ENCODE measurements at places on chromosomes 7 and 10.

- no peak for DNase-seq
These were observed 22.1 kb downstream of the HSPA12A start for GRCh38 chr10:116720241-116720643.

DNA sequence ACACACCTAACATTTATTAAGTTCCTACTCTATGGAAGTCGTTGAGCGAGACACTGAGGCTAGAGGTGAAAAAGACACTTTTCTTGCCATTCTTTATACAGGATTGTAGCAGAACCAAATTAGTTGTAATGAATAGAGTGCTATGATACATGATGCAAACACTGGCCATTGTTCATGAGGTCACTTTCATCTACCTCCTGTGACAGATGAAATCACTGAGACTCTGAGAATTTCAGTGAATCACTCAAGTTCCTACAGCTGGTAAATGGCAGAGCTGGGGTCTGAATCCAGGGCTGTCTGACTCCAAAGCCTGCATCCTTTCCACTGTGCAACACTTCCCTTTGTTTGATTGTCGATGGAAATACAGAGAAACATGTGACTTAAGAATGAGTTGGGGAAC is 657.6 kb downstream of the LRMDA start:
- DNase-seq = no peak

DNA sequence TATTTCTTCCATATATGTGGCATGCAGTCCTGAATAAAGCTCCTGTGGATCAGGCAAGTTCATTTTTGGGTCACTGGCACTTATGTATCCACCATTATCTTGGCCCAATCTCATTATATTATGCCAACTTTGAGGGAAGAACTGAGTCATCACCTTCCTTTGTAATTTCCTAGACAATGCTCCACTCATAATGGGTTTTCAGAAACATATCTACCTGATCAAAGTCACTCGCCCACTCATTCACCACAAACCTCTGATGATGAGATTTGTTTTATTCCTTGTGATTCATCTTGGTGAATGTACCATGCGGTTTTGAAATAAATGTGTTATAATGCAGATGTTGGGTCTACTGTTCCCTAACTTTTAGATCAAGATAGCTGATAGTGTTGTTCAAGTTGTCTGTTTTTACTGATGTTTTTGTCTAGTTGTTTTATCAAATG is 525.8 kb downstream of the KIF20B start:
- no peak for DNase-seq

DNA sequence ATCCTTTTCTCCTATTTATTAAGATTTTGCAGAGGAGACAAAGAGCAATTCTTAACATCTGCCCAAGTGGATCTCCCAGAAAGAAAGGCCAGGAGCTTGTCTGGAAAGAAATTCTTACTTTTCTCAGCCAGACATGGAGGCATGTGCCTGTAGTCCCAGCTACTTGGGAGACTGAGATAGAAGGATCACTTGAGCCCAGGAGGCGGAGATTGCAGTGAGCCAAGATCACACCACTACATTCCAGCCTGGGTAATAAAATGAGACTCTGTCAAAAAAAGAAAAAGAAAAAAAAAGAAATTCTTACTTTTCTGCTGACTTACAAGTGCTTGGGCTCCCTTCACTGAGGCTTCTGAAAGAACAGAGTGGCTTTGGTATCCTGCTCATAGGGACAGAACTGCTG is 2.4 kb upstream of the CYP3A43 start:
- DNase-seq = no peak

DNA sequence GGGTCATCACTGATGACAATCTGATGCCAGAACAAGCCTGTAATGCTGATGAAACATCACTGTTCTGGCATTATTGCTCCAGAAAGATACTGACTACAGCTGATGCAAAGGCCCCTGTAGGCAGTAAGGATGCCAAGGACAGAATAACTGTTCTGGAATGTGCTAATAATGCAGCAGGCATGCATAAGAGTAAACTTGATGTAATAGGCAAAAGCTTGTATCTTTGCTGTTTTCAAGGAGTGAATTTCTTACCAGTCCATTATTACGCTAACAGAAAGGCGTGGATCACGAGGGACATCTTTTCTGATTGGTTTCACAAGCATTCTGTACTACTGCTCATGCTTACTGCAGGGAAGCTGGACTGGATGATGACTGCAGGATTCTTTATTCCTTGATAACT is 18.7 kb downstream of the LCOR start:
- DNase-seq = no peak

GRCh38 chr7:30965372-30965771 is 1.6 kb downstream of the GHRHR start:
- DNase-seq = no peak

GRCh38 chr10:85967594-85967993 is 399.0 kb downstream of the GRID1 start:
- no peak for DNase-seq

DNA sequence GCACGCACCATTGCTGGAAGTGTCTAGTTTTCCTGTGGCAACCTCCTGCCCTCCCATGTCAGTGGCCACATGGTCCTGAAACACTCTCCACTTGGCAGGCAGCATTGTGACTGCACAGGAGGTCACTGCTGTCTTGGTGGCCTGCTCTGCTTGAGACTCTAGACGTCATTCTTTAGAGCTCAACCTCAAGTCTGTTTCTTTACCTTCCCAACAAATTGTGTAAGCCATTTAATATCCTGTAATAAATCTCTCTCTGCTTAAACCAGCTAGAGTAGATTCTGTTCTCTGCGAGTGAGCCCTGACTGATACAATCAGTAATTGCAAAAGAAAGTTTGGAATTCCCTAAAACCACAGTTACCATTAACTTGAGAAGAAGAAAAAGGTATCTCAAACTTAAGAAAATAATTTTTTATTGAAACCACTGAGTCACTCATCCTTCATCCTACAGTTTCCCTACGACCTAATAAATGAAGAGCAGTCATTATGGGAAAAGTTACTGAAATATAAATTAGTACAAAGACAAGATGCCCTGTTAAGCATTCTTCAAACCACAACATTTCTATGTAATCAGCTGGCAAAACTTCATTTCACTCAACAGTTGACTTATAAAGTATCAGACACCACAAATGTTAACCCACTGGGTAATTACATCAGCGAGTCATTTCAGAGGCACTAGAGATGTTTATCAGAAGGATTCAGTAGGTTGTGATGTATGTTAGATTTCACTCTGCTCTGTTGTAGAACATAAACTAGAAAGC is 18.0 kb downstream of the SLC25A13 start:
- DNase-seq = peak; percentile 39

DNA sequence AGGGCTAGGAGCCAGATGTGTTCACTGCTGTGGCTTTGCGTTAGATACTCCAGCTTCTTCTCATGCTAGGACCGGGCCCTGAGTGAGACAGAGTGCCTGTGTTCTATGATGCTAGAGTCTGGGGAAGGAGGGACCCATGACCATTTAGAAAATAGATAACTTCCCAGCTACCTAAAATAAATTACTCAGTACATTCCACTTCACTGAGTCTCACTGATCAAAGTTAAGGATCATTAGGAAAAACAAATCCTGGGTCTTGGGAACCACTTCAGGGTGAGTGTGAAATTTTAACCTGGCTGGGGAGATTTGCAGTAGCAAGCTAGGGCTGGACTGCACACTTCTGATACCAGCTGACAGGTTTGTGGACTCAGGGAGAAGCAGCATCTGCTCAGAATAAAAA is 138.1 kb downstream of the EMX2 start:
- DNase-seq = no peak

DNA sequence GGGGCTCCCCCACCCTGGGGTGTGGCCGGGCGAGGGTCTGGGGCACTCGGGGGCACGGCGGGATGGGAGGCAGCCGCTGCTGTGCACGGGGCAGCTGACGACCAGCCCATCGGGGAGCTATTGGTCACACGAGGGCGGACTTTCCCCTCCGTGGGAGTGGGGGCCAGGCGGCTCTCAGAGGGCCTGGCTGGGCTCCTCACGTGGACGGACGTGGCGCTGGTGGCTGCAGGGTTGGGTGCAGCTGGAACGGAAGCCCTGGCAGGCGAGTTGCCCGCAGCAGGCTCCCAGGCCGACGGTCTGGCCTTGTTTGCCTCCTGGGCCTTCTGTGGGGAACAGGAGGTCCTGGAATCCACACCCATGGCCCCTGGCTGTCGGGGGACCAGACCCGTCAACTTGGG is 14.3 kb downstream of the MICALL2 start:
- no peak for DNase-seq

GRCh38 chr10:73866621-73867020 is 7.7 kb downstream of the CAMK2G start:
- DNase-seq = no peak

DNA sequence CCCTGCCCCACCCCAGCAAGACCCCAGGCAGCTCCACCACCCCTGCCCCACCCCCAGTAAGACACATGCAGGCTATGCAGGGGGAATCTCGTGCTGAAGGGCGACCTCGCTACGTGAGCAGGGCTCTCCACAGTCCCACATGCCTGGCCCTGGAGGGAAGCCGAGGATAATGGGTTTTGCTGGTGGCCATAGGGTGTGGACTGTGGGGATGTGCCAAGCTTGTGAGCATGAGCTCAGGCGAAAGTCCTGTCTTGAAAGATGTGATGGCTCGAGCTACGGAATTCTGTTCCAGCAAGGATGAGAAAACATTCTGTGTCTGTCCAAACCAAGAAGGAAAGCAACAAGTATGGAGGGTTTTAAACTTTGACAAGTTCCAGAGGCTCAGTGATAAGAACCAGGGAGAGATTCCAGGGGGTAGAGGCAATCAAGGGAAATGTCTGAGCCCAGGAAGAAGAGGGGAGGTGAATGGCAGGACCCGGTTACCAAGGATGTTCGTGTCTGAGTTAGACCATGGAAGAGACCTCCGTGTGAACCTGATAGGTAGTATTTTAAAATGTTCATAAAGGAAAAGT is 63.1 kb downstream of the PYROXD2 start:
- DNase-seq = no peak

GRCh38 chr7:24656608-24657007 is 83.4 kb downstream of the PALS2 start:
- no peak for DNase-seq

DNA sequence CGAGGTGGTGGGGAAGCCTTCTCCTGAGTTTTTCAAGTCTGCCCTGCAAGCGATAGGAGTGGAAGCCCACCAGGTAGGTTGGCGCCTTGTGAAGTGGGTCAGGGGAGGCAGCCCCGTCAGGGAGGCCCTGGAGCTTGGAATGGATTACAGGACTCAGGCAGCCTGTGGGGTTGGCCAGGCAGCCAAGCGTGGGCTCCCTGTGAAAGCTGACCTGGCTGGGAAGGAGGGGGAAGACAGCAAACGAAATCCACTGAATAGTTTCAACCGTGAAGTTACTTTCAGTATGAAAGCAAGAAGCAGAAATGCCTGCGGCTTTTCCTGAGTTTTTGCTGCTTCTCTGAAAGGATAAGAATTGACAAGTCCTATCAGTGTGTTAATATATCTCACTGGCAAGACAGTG is 36.4 kb downstream of the LHPP start:
- DNase-seq = no peak

GRCh38 chr10:124755581-124755980 is 11.4 kb upstream of the FAM53B start:
- no peak for DNase-seq

GRCh38 chr10:14072541-14072940 is 258.2 kb downstream of the FRMD4A start:
- DNase-seq = no peak

GRCh38 chr7:38481401-38481800 is 149.8 kb downstream of the AMPH start:
- DNase-seq = no peak

DNA sequence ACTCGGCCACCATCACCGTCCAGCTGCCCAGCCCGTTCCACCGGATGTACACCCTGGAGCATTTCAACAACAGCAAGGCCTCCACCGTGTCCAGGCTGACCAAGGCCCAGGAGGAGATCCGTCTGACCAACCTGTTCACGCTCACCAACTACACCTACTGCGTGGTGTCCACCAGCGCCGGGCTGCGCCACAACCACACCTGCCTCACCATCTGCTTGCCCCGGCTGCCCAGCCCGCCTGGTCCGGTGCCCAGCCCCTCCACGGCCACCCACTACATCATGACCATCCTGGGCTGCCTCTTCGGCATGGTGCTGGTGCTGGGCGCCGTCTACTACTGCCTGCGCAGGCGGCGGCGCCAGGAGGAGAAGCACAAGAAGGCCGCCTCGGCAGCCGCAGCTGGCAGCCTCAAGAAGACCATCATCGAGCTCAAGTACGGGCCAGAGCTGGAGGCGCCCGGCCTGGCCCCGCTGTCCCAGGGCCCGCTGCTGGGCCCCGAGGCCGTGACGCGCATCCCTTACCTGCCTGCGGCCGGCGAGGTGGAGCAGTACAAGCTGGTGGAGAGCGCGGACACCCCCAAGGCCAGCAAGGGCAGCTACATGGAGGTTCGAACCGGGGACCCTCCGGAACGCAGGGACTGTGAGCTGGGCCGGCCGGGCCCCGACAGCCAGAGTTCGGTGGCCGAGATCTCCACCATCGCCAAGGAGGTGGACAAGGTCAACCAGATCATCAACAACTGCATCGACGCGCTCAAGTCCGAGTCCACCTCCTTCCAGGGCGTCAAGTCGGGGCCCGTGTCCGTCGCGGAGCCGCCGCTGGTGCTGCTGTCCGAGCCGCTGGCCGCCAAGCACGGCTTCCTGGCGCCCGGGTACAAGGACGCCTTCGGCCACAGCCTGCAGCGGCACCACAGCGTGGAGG is 75.8 kb downstream of the ELFN1 start:
- no peak for DNase-seq

DNA sequence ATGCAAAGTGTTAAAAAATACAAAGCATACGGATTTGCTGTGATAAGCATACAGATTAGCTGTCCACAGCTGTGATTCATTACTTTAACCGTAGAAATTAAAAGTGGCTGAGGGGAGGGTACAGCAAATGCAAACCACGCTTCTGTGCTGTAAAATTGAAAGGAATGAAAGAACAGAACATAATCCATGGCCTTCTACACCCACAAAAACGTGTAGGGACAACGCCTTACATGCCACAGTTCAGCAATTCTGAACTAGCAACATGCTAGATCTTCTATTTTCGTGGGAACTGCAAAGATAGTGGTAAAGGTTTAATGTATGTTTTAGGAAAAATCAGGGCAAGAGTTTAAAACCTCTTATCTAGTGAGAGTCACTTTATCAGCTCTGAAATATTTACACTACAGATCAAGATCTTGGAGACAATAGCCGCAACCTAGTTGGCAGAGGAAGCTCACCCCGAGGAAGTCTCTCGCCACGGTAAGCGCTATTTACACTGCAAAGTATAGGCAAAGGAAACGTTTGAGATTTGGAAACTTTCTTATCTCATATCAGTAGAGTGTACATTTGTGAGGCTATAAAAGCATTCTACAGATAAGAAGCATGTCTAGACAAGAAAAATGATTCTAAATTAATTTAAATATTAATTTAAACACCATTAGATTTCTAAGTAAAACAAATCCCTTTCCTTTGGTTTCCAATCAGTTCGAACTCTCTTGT is 193.6 kb downstream of the MLLT10 start:
- no peak for DNase-seq
